ENCODE measurements at places on chromosomes 11 and 22. TPM values are rescaled to one million over a fixed set of nuclear protein-coding genes. Genes with fewer than 3 reads are reported as not detected.

- DNase-seq, result no peak
- no peak within 1 kb of the TSS for H3K27ac ChIP-seq
- no peaks in the 10 kb centered on the region for H3K36me3 ChIP-seq
- H3K4me1 ChIP-seq, result no peaks in the 10 kb centered on the region
- no peaks in the 10 kb centered on the region for H3K27me3 ChIP-seq
Observed at GRCh38 chr11:36598051-36598450, at the start of gene RAG2. Gene RAG2 (minus strand): TSS chr11:36598236. CDS start chr11:36594168, 4,068 bp downstream.

- H3K27ac ChIP-seq, result no peak overlapping the region
- peaks cover 15% of the 10 kb centered on the region for H3K4me1 ChIP-seq
- H3K36me3 ChIP-seq, result no peaks in the 10 kb centered on the region
- no peak overlapping the region for H3K4me3 ChIP-seq
- H3K27me3 ChIP-seq, result no peaks in the 10 kb centered on the region
Observed at GRCh38 chr11:102559839-102560238, 29.3 kb upstream of the MMP7 start.

DNA sequence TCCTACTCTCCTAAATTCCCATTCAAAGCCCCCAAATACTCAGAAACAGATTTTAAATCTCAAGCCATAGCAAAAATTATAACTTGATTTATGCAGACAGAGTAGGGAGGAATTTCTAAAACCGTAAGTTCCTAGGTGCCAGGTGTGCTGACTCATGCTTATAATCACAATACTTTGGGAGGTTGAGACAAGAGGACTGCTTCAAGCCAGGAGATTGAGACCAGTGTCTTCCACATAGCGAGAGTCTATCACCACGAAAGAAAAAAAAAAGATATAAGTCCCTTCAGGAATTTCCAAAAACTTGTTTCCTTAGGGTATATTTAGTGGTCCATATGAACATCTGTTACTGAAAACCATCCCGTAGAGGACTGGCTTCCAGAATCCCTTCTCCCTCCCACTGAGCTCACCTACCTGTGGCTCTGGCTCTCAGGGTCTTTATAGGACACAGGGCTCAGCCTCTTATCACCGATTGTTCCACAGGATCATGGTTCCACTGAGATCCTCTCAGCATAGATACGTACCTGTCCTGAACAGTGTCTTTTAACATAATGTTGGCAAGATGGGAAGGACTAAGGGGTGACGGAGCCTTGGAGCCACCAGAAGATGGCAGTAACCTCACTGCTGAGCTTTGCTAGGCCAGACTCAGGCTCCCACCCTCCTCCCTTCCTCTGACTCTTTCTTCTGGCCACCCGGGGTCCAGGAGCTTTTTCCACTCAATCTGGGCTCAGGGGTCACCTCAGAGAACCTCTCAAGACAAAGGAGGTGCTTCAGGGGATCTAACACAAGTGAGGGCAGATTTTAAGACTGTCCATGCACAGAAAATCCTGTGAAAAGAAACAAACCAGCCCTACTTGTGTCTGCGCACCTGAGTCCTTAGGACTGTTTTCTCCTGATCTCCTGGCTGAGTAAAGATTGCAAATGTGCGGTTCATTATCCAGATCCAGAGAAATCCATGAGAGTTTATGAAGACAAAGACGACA, 117.5 kb upstream of the TOP3B start:
- H3K4me1 ChIP-seq, result no peaks in the 10 kb centered on the region
- H3K27ac ChIP-seq, result no peak overlapping the region
- DNase-seq, result no peak
- H3K4me3 ChIP-seq, result no peak overlapping the region
- no peaks in the 10 kb centered on the region for H3K36me3 ChIP-seq

The CD3E gene
- total RNA-seq, result not detected

- no peak overlapping the region for H3K27ac ChIP-seq
- H3K27me3 ChIP-seq, result no peaks in the 10 kb centered on the region
- no peak for DNase-seq
- no peaks in the 10 kb centered on the region for H3K36me3 ChIP-seq
- H3K4me3 ChIP-seq, result no peak overlapping the region
Observed at GRCh38 chr11:95187723-95188122, 43.3 kb downstream of the SESN3 start.

The PRR33 gene
- not detected for total RNA-seq

The CASP5 gene
- total RNA-seq, result not detected

GRCh38 chr11:75548595-75549272, 13.3 kb upstream of the SERPINH1 start:
- H3K27ac ChIP-seq, result no peak overlapping the region
- H3K27me3 ChIP-seq, result no peaks in the 10 kb centered on the region
- no peak overlapping the region for H3K4me3 ChIP-seq

GRCh38 chr11:62713343-62713742, 5.9 kb downstream of the GNG3 start:
- no peak overlapping the region for H3K4me3 ChIP-seq
- H3K27me3 ChIP-seq, result no peaks in the 10 kb centered on the region
- no peak overlapping the region for H3K27ac ChIP-seq
- H3K4me1 ChIP-seq, result peaks cover 17% of the 10 kb centered on the region
- no peak for DNase-seq

The OR4C3 gene
- not detected for total RNA-seq

Data from SJSA1 (cell line).